ENCODE measurements at places on chromosomes 2 and 18.

GRCh38 chr2:59920961-59921360 lies 632.5 kb downstream of the BCL11A start:
- no peak for DNase-seq

DNA sequence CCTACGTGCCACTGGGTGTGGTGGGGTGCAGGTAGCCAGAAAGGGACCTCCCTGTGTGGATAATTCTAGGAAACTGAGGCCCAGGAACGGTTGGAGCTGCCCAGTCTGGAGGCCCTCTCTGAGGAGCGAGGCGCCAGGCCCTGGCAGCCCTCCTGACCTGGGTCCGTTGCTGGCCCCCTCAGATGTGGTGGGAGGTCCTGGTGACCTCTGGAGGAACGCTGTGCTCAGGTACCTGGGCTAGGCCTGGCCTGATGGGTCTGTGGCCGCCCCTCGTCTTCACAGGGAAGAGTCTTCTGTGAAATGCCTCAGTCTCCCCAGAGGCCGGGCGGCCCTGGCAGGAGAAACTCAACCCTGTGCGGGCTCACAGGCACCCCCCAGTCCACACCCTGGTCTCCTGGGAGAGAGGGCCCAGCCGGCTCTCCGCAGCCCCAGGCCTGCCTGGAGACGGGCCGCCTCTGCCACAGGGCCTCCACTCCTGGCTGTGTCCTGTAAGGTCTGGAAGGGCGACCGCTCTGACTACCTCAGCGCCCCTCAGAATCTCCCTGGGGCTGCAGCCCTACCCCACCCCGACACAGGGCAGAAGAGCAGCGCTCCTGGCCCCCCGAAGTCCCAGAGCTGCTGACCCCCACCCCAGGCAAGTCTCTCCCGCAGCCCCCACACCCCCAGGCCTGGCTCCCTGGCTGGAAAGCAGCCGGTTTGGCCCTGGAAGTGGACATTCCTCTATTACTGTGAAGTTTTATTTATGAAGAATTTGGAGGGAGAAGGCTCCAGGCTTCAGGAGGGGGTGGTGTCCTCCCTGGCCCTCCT lies 3.7 kb downstream of the B3GNT7 start:
- DNase-seq = no peak

GRCh38 chr2:506451-506850 lies 170.8 kb downstream of the TMEM18 start:
- DNase-seq = no peak

- DNase-seq = no peak
These were observed 953.5 kb downstream of the CNTNAP5 start for GRCh38 chr2:124978597-124978996.

GRCh38 chr2:25842155-25842554 lies 36.1 kb downstream of the ASXL2 start:
- DNase-seq = no peak

GRCh38 chr18:11663439-11664029 lies 25.5 kb upstream of the GNAL start:
- DNase-seq = no peak

DNA sequence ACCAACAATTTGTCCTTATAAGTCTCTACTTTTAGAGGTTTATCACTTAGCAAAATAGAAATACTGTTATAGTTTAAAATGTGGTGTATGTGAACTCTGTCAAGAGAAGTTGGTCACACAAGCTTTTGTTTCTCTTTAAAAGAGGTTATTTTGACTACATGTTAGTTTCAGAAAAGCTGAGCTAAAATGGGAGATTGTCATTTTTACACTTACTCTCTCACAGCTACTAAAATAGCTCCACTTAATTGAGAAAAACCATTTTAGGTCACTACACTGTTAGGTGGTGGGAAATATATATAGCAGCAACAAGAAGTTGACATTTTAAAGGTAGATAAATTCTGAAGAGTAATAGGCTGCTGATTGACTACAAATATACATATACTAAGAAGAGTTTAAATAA lies 161.5 kb upstream of the KCNJ3 start:
- no peak for DNase-seq

DNA sequence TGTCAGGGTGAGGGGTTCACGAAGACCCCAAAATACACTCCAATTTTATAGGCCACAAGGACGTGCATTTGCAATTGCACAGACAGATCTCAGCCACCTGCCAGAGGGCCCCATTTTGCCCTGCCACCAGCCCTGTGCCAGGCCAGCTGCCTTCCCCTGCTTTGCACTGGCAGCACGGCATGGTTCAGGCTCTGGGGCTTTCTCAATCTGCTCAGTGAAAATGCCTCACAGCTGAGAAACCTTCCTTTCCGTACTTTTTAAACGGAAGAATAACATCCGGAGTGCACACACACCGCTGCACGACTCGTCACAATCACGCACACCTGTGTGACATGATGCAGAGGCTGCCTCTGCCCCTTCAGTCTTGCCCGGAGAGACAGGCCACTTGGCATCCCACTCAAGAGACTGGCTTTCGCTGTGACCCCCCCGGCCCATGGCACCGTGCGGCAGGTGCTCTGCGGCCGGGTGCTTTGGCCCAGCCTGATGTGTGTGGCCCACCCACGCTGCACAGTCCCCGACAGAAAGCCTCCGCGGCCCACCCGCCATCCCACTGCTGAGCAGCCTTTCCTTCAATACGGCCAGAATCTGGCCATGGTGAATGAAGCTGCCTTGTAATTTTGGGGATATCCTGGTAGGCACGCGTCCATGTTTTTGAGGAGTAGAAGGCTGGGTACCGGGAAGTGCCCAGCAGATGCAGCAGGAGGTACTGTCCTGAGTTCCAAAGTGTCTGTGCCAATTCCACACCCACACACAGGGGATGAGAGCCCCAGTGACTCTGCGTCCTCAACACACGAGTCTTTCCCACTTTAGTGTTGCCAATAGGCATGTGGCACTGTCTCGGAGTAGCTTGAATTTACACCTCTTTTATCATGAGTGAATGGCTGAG lies 88.8 kb downstream of the USP40 start:
- no peak for DNase-seq

- DNase-seq = peak; percentile 46
These were observed at the start of gene SCN2A for GRCh38 chr2:165239230-165239629. Gene SCN2A (plus strand): TSS chr2:165239414. CDS start chr2:165295824, 56,410 bp downstream.

DNA sequence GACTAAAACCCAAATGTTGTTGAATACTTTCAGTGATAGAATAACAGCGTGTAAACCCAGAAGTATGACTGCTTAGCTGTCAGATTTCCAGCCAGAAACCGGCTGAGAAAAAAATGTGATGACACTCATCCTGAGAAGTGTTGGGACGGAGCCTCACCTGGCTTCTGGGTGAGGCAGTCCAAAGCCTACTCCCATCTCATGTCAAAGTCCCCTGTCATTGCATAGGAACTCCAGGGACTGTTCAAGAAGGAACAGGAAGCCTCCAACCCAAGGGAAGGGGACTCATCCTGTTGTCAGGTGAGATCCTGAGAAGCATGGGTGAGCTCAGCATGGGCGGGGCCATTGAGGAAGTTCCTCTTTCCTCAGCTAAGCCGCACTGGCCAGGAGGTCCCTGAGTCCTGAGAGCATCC lies 11.3 kb upstream of the CHRNA1 start:
- no peak for DNase-seq

DNA sequence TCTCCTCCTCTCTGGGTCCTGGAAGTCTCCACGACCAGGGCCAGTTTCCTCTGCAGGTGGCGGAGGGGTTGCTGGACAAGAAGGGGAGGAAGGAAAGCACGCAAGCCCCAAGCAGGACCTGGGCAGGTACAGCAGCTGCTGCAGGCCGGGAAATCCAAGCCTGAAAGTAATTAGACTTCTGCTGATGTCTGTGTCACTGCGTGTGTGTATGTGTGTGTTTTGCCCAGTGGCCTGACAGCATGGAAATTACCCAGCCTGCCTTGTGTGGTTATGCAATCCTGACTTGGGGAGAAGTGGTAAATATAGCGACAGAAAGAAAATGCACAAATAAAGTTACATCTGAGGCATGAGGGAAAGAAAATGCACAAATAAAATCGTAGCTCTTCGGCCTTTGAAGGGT lies 121.8 kb upstream of the ZBTB14 start:
- no peak for DNase-seq

DNA sequence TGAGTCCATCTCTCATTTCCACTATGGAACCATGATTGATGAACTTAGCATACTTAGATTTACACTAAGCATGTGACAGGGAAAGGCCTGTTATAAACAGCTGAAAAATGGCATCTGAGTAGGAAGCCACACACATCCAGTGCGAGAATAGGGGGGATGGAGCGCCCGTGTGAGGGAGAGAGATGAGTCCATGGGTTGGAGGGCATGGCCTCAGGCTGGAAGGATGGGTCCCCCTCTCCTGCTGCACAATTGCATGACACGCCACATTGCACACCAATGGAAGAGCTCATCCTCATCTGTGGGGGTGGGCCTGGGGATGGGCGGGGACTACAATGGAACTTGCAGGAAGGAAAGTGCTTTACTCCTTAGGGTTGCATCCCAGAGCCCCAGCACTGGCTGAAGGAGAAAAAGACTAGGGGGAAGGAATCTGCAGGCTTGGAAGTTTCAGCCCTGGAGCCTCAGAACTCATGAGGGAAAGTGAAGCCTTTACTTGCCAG lies 46.4 kb upstream of the CXCR4 start:
- DNase-seq = no peak

GRCh38 chr2:181421131-181421458 lies 36.1 kb upstream of the ITGA4 start:
- no peak for DNase-seq

DNA sequence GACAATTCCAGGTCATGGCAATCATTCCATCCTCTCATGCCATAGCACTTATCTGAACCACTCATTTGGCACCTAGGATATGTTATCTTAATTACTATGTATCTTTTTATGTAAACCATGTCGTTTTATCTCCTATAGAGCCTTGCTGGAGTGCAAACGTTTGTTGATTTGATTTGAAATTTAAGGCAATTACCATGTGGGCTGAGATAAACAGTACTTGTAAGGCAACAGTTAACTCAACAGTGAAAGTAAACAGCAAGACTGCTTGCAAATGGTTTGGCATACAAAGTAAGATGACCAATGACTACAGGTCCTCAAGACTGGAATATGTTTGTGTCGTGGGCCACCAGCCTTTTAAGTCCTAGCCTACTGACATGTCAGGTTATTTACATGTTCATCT lies 133.7 kb upstream of the ZFP36L2 start:
- DNase-seq = no peak

DNA sequence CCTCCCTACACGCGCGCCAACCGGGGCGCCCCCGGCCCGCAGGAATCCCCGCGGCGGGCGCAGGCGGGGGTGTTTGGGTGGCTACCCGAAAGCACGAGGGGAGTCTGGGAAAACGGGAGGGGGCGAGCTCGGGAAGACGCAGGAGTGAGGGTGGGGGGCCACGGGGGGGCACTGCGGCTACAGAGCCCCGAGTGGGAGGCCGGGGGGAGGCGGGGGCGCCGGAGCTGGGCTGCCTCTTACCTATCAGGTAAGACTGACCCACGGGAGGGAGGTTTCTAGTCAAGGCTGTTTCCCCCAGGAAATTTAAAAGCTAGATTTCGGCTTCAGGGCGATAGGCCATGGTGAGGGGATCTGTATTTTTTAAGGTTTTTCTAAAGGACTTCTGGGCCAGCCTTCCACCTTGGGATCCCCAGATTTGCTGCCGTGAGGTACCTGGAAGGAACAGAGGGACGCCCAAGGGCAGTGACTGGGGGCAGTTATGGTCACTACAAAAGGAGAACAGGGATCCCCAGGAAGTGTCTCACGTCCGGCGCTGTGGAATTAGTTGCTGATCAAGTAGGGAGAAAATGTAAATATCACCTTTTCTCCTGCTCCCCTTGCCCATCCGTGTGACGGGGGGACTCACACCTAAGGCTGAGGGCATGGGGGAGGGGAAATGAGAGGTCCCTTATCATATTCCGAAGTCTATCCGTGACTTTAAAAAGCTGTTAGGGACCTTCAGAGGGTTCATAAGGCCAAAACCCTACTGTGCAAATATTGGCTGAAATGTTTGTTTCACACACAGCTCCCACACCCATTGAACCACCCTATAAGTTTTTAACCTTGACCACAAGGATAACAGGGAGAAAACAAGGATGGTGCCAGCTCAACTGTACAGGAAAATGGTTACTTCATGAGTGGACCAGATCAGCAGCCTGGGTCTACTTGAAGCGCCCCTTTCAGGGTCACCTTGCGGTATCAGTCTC lies 638 bp upstream of the IRS1 start:
- no peak for DNase-seq

- DNase-seq = no peak
These were observed 3.1 kb downstream of the C2orf81 start for GRCh38 chr2:74418312-74418711.

Data from foreskin melanocyte (primary cell).